AG08396 (cell line): ENCODE measurements at places on chromosomes 2 and 18.
A peak's percentile ranks its signal among the peaks of the same experiment; 100 is the strongest.

DNA sequence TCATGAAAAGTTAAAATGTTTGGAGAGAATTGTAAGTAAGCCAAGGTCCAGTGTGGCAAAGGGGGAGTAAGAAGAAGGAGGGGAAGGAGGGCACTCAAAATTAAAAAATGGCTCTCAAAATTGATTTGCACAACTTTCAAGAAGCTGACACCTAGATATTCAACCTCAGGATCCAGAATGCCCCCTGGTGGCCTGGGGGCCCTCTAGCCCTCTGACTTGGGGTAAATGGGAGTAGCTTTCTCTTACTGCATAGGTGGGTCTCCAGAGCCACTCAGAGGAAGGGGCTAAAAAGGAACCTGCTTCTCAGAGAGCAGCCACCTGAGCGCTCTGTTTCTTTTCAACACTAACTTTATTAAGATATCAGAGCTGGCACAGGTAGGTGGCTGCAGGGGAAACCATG, 968.5 kb downstream of the BCL11A start:
- DNase-seq, result no peak

DNA sequence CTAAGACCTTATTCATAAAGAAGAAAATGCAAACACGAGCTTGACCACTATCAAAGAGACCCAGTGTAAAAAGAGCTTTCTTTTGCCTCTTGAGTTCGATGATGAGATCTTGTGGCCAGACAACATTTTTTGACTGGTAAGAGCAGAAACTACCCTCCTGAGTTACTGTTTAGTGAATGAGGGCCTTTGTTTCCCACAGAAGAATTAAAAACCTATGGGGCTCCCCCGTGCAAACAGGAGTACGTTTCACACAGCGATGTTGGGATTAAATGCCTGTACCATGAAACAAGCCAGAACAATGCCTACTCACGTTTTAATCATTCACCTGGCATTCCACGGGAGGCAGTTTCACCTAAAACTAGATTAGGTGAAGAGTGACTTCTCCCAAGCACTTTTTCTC, 36.0 kb downstream of the MYCN start:
- no peak for DNase-seq

- peak; percentile 75 for DNase-seq
These were observed 6.7 kb downstream of the RAMP1 start for GRCh38 chr2:237866101-237866621.

DNA sequence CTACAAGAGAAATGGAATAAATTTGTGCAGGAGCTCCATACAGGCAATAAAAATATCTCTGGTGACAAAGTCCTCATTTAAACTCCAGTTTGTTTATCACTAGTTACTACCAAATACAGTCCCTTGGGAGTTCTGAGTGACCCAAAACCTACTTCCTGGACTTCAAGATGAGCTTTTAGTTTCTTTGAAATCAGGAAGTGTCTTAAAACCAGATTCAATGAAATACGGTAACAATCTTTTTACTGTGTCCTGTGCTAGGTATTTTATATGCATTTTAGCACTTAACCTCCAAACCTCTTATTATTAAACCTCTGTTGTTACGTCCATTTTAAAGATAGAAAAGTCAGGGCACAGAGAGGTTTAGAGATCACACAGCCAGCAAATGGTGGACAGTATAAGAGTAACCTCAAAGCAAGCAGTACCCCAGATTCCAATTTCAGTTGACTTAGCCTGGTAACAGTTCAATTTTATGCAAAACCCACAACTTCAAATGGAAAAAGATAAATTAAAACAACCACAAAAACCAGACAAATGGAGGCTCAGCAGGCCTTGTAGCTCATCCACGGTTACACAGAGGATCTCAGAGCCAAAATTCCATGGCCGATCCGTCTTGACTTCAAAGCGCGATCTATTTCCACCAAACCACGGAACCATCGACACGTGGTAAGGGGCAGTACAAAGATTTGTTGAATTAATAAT, 1.3 kb upstream of the KCMF1 start:
- no peak for DNase-seq

GRCh38 chr2:194203898-194204297, 1453.1 kb upstream of the SLC39A10 start:
- no peak for DNase-seq

- DNase-seq, result no peak
These were observed 46.5 kb upstream of the SULT1C3 start for GRCh38 chr2:108193251-108193650.

GRCh38 chr2:38243186-38243880, 133.7 kb downstream of the ATL2 start:
- DNase-seq, result no peak

- no peak for DNase-seq
These were observed 49.2 kb upstream of the SPOPL start for GRCh38 chr2:138452324-138452723.

DNA sequence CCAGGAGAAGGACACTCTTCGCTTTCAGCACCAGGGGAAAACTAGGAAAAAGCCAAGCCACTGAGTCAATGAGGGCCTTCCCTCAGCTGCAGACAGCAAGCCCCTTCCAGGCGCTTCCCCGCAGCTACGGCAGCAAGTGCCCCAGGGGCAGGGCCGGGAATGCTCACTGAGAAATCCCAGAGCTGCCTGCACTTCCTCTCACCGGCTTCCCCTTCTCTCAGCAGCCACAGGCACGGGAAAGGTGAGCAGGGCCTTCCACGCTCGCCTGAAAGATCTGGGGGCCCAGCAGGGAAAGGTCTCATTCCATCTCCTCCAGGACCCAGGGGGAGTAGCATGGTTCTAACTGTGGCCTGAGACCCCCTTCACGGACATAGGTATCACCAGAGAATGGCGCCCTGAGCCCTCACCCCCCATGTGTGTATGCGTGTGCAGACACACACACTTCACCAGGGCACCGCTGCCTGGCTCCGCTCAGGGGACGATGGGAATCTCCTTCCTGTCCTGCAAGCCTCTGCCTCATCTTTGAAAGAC, 29.6 kb upstream of the FOSL2 start:
- DNase-seq, result no peak

GRCh38 chr2:234491281-234491680, 5.6 kb downstream of the ARL4C start:
- DNase-seq, result no peak

GRCh38 chr2:121640380-121641316, 8.6 kb downstream of the CLASP1 start:
- DNase-seq, result no peak

DNA sequence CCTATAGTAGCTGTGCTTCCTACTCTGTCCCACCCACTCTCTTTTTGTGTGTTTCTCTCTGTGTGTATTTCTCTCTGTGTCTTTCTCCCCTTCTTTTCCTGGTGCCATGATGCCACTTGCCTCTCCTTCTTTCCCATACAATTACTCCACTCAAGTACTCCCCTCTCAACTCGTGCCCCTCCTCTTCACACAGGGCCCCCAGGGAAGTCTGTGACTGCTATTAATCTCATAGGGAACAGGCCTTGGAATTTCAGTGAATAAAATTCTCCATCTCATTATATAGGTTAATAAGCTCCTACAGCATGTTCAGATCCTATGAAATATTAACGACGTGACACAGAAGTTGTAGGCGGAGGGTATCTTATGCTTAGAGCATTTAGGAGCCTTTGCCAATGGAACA, 205.9 kb upstream of the EPHA4 start:
- no peak for DNase-seq

DNA sequence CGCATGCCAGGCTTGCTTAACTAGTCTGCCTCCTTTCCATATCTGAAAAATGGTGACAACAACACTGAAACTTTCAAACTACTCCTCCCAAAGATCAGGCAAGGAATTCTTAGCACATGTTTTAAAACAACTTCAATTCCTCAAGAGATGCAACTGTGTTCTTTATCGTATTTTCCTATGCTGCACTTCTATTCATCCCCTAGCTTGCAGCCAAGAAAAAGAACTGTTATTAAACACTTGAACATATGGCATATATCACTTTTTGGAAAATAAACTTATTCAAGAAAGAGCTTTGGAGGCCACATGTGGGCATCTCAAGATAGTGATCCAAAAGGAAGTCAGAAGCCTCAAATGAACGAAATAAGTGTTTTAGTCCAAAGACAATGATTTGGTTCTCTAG, 75.6 kb upstream of the STAM2 start:
- no peak for DNase-seq

DNA sequence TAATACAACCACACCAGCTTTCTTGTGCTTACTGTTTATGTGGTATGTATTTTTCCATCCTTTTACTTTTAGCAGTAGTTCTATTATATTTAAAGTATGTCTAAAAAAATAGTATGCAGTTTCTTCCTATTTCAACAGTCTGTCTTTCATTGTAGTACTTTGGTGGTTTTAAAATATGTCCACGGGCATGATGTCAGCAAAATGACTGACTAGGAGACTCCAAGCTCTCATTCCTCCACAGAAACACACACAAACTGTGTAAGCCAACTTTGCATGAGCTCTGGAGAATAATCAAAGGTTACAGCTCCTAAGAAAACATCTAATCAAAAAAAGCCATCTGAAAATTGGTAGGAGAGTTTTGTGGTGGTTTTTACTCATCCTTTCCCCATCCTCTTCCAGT, 56.1 kb downstream of the TEX51 start:
- DNase-seq, result no peak

GRCh38 chr2:94874277-94874997, 3.2 kb downstream of the TEKT4 start:
- peak; percentile 84 for DNase-seq

- no peak for DNase-seq
These were observed 26.2 kb upstream of the ARHGEF4 start for GRCh38 chr2:130810490-130810889.

DNA sequence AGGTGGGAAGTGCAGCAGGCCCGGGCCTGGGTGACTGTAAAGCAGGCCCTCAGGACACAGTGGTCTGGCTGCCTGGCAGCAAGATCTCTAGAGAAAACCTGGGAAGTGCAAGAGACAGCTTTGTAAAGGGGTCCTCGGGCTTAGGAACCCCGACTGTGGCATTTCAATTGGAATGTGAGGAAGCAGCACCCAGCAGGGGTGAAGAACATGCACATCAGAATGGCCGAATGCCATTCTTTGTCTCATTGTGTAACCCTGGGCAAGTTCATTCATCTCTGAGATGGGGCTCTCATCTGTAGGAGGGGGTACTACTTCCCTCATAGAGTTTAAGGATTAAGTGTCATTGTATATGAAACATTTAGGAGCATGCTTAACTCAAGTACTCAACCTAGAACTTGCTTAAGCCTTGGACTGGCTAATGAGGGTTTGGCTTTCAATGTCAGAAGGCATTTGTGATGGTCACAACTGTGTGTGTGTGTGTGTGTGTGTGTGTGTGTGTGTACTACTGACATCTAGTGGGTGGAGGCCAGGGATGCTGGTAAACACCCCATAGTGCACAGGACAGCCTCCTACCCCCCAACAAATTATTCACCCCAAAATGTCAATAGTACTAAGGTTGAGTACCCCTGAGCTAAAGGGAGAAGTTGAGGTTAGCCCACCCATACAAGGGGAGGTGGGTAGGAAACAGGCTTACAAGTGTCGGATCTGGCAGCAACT, 29.3 kb downstream of the MEX3C start:
- DNase-seq, result no peak

- no peak for DNase-seq
These were observed 155.6 kb downstream of the TTC27 start for GRCh38 chr2:32783469-32783868.
